T-helper 2 cell treated with Interferon-gamma antibody and Interleukin-4, amounts not matched to agents 5 μg/mL and 100 μg/mL, for 36 hours (primary cell): ENCODE measurements at places on chromosomes 12 and 14.
A peak's percentile ranks its signal among the peaks of the same experiment; 100 is the strongest.

GRCh38 chr14:68589447-68590200 is 203.2 kb downstream of the ZFP36L1 start:
- DNase-seq: no peak

DNA sequence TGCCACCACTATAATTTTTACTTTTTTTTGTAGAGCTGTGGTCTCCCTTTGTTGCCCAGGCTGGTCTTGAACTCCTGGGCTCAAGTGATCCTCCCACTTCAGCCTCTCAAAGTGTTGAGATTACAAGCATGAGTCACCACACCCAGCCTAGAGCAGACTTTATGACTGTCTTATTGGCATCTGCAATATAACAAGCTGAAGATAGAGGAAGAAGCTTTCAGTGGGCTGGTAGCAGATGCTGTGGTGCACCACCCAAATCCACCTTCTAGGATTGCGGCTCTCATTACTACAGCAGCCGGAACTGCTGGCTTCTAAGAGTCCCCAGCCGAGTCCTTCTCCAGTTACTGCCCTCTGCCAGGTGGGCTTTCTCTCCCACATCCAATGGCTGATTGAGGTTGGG is 7.6 kb upstream of the STK38L start:
- no peak for DNase-seq

DNA sequence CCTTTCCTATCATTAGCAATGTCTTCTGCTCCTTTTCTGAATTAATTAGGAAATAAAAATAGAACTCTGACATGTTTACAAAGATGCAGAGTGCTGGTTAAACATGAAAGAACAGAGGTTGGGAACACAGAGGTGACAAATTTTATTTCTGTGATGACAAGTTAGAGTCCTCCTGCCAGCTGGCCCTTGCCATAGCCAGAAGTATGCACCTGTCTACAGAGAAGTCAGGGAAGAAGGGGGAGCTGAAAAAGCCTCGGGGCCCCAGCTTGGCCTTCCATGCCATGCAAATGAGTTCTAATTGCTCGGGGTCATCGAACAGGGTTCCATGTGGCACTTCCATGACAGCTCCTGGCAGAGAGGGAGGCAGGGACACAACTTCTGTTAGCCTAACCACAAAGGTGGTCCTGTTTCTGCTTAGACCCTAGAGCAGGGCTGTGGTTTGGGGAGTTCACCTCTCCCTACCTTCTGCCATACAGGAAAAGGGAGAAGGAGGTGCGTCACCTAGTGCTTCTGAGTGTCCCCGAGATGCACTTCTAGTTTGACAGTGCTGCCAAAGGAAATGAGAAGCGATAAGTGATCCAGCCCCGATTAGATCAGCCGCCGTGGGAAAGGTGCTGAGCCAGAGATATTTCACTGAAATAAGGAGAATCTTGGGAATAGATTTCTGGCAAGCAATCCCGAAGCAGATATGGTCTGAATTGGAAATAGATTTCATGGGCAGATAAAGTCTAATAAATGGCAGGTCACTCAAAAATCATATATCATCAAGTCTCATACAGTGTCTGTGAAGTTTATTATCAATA is 155.8 kb upstream of the FOXN3 start:
- DNase-seq: no peak

GRCh38 chr14:75631453-75631831 is 29.2 kb downstream of the ERG28 start:
- no peak for DNase-seq

GRCh38 chr12:93645702-93646101 is 31.5 kb upstream of the CRADD start:
- DNase-seq: no peak

GRCh38 chr12:45670346-45671065 is 59.0 kb upstream of the ARID2 start:
- peak; percentile 23 for DNase-seq

DNA sequence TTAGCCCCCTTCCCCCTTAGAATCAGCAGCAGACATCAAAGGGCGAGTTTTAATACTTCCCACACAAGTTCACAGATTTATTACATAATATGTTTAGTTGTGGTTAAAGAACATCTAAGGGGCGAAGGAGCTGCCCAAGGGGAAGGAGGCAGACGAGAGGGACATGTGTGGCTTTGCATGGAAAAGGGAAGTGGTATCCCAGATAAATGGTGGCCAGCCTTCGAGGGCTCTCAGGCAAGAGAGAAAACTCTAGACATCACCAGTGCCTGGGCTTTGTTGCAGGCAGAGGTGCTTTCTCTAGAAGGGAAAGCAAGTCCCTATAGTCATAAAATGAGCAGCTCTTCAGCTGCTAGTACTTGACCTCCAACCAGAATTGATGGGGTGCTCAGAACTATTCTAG is 121.2 kb downstream of the CACNA1C start:
- DNase-seq: no peak

- no peak for DNase-seq
These were observed 29.7 kb downstream of the ATF7IP start for GRCh38 chr12:14395074-14395778.

DNA sequence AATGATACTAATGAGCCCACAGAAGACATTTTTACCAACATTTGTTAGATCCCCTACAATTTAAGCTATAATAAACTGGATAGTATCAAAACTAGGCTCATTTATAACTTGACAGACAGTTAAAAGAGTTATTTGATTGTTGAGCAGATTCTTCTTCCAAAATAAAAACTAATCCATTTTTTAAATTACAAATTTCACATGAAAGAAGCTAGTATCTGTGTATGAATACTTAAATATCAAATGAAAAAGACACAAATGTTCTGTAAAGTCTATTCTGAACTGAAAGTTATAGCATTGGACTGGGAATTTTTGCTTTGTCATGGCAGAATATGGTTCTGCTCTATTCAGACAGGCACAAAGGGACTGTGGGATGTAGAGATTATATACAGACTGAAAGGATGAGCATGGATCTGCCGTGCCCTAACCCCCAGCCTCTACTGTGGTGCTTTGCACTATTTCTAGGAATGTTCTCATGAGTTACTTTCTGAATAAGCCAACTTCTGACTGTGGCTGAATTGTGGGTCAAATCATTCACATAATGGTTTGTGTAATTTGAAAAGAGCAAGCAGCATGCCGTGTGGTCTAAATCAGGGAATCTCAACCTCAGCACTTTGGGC is 352.7 kb downstream of the KCNH5 start:
- DNase-seq: no peak

DNA sequence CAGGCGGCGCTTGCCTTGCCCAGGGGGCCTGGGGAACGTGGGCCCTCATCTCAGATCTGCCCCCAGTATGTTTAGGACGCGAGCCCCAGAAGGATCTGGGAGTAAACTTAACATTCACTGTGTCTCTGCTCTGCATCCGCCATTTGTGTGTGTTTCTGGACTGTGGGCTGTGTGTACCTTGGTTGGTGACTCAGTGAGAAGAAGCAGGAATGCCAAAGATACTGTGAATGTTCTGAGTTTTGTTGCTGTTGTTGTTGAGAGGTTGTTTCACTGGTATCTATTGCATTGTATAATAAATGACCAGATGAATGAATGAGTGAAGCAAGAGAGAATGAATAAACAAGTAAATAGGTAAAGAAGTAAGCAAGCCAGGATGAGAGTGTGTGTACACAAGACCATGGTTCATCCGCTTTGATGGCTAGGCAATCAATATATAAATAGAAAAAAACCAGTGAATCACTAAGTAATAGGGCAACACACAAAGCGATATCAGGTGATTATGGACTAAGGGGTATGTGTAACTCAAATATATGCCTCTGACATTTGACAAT is 20.5 kb downstream of the MEG3 start:
- no peak for DNase-seq

- DNase-seq: no peak
These were observed 124.2 kb downstream of the HMGA2 start for GRCh38 chr12:65948320-65949008.

DNA sequence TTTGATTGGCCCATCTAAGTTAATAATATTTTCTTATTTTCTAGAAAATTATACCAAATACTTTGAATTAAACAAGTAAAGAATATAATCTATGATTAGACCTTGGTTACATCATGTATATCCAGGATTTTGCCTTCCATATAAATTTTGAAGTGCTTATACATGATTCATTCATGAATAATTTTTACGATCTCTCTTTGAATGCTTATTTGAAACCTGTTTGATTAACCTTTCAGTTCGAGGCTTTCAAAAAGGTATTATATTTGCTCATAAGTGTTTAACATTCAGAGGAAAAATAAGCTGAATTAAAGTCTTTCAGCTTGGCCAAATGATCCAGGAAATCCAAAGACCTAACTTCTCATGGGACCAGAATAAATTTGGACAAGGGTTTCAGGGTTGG is 495.2 kb upstream of the GARIN6 start:
- no peak for DNase-seq

GRCh38 chr14:96112032-96112431 is 72.9 kb downstream of the C14orf132 start:
- DNase-seq: no peak

DNA sequence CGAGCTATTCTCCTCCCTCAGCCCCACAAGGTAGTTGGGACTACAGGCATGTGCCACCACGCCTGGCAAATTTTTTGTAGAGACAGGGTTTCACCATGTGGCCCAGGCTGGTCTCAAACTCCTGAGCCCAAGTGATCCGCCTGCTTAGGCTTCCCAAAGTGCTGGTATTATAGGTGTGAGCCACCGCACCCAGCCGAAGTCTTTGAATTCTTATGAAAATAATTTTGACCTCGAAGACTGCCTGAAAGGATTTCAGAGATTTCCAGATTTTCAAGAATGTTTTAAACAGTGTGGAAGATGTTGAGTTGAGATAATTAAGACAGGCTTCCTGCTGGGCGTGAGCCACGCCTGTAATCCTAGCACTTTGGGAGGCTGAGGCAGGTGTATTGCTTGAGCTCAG is 5.0 kb downstream of the PSMA3 start:
- DNase-seq: no peak

DNA sequence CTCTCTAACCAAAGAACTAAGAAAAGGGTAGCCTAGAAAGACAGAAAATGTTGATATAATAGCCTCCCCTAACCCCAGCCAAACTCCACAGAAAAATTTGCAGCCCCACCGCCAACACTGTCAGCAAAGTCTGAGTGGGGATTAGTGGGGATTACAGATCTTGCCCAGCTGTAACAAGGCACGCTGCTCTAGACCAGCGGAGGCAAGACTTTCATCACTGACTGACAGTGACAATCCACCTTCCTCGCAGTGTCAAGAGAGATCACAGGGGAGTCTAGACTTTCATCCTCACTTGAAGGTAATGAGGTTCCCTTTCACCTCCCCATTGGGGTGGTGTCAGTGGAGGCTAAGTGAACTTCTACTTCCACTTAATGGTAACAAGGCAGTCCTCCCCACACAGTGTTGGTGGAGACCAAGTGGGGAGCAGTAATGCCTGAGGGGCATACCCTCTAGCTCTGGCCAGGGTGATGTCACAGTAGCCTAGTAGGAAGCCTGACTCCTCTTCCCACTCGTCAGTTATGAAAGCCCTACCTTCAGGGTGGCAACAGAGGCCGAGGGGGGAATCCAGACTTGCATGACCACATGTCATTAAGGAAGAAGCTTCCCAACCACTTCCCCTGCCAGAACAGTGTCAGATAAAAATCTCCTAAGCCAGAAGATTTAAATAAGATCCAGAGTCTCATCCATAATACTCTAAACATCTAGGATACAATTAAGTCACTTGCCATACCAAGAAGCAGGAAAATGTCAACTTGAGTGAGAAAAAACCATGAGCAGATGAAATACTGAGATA is 91.7 kb upstream of the RASSF8 start:
- no peak for DNase-seq

DNA sequence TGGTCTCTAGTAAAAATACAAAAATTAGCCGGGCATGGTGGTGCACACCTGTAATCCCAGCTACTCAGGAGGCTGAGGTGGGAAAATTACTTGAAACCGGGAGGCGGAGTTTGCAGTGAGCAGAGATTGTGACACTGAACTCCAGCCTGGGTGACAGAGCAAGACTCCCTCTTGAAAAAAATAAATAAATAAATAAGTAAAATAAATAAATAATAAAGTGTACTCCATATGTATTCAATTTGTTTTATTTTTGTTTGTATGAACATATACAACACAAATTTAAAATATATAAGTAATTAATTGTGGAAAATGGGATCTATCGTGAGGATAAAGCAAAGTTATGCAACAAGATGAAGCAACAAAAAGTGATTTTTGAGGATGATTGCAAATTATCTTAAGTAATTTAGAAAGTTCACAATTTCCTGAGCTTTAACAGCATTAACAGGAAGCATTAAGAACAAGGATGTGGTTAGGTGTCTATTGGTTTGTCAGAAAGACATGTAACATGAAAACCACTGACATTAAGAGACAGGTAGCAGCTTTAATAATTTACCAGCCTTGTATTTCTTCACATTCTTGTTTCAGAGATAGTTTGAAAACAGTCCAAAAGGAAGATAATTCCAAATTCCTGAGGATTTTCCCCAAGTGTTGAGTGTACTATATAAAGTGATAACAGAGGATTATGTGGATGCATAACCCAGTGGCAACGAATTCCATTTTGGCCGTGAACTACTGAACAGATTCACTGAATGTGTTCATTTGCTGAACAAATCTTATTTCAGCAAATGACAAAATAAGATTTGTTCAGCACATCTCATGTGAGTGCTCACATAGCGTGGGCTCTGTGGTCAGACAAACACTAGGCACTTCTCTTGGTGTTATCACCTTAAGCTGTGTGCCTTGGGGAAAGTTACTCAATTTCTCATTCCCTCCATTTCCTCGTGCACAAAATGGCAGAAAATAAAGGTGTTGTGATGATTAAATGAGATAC is 68.6 kb upstream of the RESF1 start:
- peak; percentile 7 for DNase-seq

- DNase-seq: no peak
These were observed 711 bp downstream of the MARS1 start for GRCh38 chr12:57488402-57489156.

DNA sequence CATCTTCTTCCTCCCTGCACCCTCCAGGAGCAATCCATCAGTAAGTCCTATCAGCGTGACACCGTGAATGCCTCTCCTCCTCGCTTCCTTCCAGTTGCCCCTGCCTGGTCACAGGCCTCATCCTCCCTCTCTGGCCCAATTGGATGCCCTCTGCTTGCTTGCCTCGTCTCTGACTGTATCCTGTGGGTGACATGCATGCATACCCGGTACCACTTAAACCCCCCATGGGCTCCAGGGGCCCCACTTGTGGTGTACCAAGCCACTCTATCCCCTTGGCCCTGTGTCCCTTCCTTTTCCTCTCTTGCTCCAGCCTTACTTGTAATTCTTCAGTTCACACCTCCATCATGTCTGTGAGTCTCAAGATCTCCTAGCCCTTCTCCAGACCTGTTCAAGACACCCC is 106.0 kb upstream of the RTL1 start:
- no peak for DNase-seq

DNA sequence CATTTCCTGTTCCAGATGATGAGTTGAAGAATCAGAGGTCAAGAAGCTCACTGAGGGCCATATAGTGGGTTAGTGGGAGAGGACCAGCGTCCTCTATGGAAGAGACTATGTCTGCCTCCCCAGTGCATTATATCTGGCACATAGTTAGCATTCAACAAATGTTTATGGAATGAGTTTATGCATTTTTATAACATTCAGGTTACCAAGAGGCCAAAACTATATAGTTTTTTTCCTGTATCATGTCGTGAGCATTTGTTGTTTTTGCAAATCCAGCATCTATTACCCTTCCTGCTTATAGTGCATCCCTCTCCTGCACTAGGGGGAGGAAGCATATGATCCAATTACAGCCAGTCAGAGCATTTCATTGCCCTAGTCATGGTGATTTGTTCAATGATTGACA is 60.6 kb downstream of the SUDS3 start:
- no peak for DNase-seq

GRCh38 chr12:41274643-41275042 is 86.5 kb downstream of the PDZRN4 start:
- no peak for DNase-seq
